ENCODE measurements at places on chromosomes 11 and 22. TPM values are rescaled to one million over a fixed set of nuclear protein-coding genes. Genes with fewer than 3 reads are reported as not detected.
A peak's percentile ranks its signal among the peaks of the same experiment; 100 is the strongest.

DNA sequence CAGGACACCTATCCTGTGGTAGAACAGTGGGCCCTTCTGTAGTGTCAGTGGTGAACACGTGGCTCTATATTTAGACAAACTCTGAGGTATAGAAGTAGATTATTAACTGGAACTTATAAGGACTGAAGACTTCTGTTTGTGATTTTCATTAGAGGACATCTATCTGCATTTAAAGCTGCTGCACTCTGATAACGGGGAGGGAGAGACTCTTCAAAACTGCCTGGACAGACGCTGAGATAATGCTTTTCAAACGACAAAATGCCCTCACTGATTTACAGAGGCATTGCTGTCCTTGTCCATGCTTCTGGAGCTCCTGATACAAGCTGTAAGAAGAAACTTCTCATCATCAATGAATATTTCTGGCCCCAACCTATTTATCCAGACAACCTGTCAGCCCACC, 425.2 kb downstream of the OPCML start:
- no peaks in the 10 kb centered on the region for H3K36me3 ChIP-seq
- H3K4me3 ChIP-seq: no peak overlapping the region
- H3K4me1 ChIP-seq: no peaks in the 10 kb centered on the region
- DNase-seq: no peak
- H3K27ac ChIP-seq: no peak overlapping the region
- no peaks in the 10 kb centered on the region for H3K27me3 ChIP-seq

GRCh38 chr11:32891657-32892354, 805 bp upstream of the QSER1 start:
- H3K27ac ChIP-seq: peak overlapping the region; percentile 98
- H3K4me1 ChIP-seq: peaks cover 13% of the 10 kb centered on the region
- no peaks in the 10 kb centered on the region for H3K27me3 ChIP-seq
- DNase-seq: no peak
- peak overlapping the region; percentile 99 for H3K4me3 ChIP-seq
- no peaks in the 10 kb centered on the region for H3K36me3 ChIP-seq

- no peaks in the 10 kb centered on the region for H3K27me3 ChIP-seq
- H3K36me3 ChIP-seq: no peaks in the 10 kb centered on the region
Measured at GRCh38 chr11:122734848-122735496, 79.5 kb downstream of the UBASH3B start.

DNA sequence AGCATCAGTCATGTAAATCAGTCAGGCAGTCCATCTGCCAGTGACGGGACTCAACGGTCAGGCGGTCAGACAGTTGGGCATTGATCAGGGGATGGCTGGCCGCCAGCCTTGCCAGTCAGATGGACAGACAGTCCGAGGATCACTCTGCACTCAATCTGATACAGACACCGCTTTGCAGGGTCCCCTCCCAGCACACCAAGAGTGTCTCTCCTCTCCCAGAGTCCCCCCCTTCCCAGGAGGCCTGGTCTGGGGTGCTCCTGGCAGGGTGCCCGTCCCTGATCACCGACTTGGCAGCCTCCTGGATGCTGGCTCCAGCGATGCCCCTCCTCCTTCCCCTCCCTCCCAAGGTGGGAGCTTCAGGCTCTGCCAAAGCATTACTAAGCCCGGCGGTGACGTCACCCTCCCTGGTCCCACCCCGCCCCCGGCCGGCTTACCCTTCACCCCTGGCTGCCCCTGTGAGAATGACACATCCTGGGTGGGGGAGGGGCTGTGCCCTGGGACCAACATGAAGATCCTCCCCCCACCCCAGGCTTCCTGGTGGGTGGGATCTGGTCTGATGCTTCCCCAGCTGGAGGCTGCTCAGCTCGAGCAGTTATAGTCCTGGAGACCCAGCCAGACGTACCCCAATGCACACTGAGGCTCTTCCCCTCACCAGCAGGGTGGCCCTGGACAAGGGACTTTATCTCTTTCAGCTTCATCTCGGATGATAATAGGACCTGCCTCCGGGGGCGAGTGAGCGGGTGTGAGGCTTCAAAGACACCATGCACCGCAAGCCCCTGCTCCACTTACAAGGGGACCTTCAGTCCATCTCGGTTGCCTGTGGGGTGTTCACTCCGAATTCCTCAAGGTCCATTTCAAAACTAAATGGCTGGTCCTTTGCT, 69.2 kb downstream of the CD82 start:
- peaks cover 14% of the 10 kb centered on the region for H3K4me1 ChIP-seq
- H3K27ac ChIP-seq: no peak overlapping the region
- H3K36me3 ChIP-seq: no peaks in the 10 kb centered on the region
- peak overlapping the region; percentile 20 for H3K4me3 ChIP-seq

- no peaks in the 10 kb centered on the region for H3K4me1 ChIP-seq
- H3K27ac ChIP-seq: no peak overlapping the region
- DNase-seq: no peak
- H3K36me3 ChIP-seq: no peaks in the 10 kb centered on the region
Measured at GRCh38 chr22:37126383-37126782, 16.9 kb upstream of the TMPRSS6 start.

DNA sequence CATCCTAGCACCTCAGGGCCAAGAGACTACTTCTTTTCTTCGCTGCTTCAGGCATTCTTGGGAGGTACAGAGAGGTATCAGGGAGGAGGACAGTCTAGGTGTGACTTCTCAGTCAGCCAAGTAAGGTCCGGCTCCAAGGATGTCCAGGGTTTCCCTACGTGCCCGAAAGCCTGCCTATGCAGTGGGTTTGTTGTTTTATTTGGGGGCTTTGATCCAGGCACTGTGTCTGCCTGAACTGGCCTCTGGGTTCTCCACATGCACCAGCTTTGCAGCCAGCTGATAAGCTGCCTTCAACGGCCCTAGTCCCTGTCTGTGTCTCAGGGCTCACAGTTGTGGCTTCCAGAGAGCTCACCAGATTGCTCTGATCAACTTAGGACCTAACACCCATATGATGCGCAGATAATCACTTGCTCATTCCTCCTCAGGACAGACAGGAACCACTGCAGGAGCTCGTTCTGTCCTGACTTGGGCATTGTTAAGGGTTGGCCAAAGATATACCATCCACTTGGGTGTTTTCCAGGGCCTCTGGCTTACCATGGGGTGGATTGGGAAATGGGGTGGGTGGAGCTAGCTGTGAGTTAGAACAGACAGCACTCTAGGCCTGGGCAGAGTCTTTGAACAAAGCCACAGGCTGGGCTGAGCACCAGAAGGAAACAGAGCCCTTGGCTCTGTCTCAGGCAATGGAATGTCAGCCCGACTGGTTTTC, 45.5 kb upstream of the CRYBB3 start:
- peak overlapping the region; percentile 20 for H3K27ac ChIP-seq
- peaks cover 3% of the 10 kb centered on the region for H3K36me3 ChIP-seq
- peak; percentile 66 for DNase-seq
- peaks cover 29% of the 10 kb centered on the region for H3K4me1 ChIP-seq

DNA sequence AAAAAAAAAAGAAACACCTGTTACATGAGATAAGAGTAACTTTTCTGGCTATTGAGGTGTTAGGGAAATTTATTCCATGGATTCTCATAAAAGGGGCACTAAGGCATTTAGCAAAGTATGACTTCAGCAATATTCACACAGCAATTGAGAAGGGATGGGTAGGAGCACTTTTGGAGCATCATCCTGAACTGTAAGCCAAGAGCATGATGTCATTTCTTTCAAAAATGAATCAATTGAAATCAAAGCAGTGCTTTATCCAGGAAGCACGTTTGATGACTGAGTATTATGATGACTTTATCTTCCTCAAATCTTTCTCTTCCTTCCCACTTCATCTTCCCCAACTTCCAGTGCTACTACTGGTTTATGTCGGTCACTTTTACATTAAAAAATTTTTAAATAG, 140.4 kb downstream of the MYO18B start:
- no peak overlapping the region for H3K27ac ChIP-seq
- no peaks in the 10 kb centered on the region for H3K4me1 ChIP-seq
- H3K4me3 ChIP-seq: no peak overlapping the region
- DNase-seq: no peak

- no peaks in the 10 kb centered on the region for H3K4me1 ChIP-seq
- no peak for DNase-seq
- H3K36me3 ChIP-seq: no peaks in the 10 kb centered on the region
- no peaks in the 10 kb centered on the region for H3K27me3 ChIP-seq
- H3K4me3 ChIP-seq: no peak overlapping the region
Measured at GRCh38 chr11:111167666-111168065, 77.9 kb upstream of the POU2AF2 start.

DNA sequence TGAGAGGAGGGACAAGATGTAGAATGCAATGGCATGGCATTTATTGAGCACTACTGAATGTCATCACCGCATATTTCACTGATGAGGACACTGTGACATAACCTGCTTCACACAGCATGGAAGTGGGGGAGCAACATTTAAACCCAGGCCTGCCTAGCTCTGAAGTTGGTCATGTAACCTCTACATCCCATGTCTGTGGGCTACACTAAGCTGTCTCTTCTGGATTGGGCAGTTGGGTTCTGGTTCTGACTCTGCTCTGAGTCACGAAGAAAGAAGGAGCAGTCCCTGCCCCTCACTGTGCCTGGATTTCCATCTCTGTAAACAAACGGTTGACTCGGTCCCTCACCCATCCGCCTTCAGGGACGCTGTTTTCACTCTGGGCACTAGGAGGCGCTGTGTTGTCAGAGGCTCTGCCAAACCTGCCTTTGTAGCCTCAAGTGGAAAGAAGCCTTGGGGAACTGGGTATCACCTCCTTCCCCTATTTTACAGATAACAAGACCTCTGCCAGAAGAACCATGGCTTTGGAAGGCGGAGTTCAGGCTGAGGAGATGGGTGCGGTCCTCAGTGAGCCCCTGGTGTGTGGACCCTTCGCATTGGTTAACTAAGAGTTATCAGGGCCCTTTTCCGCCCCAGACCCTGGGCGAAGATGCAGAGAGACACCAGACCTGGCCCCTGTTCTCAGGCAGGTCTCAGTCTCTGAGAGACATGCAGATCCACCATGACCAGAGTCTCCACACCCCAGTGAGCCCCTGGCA, 12.7 kb upstream of the ARHGEF17 start:
- H3K27me3 ChIP-seq: peaks cover 4% of the 10 kb centered on the region
- H3K4me3 ChIP-seq: no peak overlapping the region
- H3K36me3 ChIP-seq: no peaks in the 10 kb centered on the region
- H3K27ac ChIP-seq: no peak overlapping the region
- peak; percentile 86 for DNase-seq

RTN4RL2 gene
- total RNA-seq: 0.26 TPM

OR2AG2 gene
- not detected for total RNA-seq

SLC22A8 gene
- not detected for total RNA-seq

KIRREL3 gene
- total RNA-seq: 0.08 TPM

SLC5A1 gene
- not detected for total RNA-seq

DDTL gene
- total RNA-seq: 4.5 TPM
